ENCODE measurements at places on chromosomes 11 and 22.

- no peak for DNase-seq
Observed at GRCh38 chr11:88383447-88383846, 45.9 kb upstream of the CTSC start.

GRCh38 chr22:46072110-46072881, 78.0 kb upstream of the PPARA start:
- DNase-seq = peak; percentile 81

- no peak for DNase-seq
Observed at GRCh38 chr11:26743622-26744021, 21.8 kb upstream of the SLC5A12 start.

DNA sequence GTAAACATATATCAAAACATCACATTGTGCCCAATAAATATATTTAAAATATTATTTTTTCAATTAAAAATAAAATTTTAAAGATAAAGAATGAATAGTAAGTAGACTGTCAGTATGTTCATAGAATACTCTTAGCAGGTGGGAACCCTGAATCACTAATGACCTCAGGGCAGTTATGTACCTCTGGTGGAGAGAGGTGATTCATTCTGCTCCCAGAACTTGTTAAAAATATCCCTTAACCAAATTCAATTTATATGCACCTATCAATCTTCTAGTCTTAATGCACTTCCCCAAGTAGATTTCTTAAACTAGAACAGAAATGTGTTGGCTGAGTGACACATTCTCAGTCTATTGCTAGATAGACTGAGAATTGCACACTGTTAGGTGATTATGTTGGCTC, 183.9 kb upstream of the SYN3 start:
- no peak for DNase-seq

GRCh38 chr11:31919175-31919574, 108.1 kb upstream of the PAX6 start:
- no peak for DNase-seq

GRCh38 chr11:84543367-84544159, 1083.6 kb downstream of the DLG2 start:
- DNase-seq = no peak

DNA sequence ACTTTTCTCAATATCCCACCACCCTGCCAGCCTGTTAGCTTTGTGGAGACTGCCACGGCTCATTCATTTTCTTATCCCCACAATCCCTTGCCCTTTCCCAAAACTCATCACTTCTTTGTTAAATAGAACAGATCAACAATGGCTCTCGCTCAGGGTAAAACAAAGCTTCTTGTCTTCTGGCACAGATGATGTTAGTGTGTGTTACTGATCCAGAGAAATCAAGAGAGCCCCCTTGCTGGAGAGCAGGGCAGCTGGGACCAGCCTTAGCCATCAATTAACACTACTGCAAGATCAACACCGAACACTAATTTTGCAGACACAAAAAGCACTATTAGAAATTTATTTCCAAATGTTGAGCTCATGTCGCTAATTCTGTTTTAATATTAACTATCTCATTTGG, 420.9 kb downstream of the TENM4 start:
- DNase-seq = no peak

DNA sequence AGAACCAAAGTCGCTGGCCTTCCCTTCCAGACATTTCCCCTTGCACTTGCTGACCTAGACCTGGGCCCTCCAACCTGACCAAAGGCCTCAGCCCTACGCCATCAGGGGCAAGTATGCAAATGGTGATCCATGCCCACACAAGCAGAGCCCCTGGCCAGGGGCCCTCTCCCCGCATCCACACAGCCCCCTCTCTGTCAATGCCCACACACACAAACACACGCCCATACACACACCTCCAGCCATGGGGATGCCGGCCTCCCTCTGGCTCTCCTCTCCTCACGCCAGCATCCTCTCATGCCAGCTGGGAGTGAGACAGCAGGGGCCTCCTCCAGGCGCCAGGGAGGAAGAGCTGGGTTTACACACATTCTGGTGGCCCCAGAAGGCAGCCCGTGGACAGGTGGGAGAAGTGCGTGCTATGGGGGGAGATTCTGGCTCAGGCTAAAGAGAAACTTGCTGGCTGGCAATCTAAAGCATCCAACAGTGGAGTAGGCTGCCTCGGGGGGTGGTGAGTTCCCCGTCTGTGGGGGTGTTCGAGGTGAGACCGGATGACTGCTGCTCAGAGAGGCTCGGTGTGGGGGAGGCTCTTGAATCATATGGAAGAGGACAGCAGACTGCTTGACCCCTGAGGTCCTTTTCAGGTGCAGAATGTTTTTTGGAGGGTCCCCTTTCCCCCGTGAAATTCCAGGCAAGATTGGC, 4.8 kb downstream of the NRXN2 start:
- no peak for DNase-seq

DNA sequence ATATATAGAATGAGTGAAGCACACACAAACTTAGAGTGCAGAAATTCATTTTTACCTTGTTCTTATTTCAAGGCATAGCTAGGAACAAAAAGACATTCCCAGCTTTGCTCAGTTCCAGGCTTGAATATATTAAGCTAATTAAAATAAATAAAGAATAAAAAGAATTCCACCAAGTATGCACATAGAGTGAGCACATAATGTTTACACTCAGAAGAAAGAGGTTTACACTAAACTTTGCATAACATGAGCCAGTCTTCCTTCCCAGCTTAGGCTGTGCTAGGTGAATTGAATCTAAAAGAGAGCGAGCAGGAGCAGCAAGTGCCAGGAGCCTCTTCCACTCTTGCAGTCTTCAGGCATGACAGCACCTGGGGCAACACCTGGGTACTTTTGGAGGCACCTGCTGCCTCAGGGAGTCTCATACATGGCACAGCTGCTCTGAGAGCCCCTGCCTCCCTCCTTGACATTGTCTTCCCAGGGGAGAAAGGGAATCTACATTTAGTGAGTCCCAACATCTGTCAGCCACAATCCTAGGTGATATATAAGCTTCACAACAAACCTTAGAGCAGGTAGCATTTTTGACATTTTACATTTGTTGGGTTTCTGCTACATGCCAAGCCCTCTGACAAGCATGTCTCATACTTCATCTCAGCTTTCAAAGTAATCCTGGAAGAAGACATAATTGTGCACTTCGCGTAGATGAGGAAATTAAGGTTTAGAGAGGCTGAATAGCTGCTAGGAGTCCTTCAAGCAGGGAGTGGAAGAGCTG, 732.7 kb upstream of the TENM4 start:
- no peak for DNase-seq

- no peak for DNase-seq
Observed at GRCh38 chr11:66676282-66676919, 1.3 kb downstream of the RBM4B start.
